ENCODE measurements at places on chromosomes 7 and 10. TPM values are rescaled to one million over a fixed set of nuclear protein-coding genes. Genes with fewer than 3 reads are reported as not detected.
A peak's percentile ranks its signal among the peaks of the same experiment; 100 is the strongest.

DNA sequence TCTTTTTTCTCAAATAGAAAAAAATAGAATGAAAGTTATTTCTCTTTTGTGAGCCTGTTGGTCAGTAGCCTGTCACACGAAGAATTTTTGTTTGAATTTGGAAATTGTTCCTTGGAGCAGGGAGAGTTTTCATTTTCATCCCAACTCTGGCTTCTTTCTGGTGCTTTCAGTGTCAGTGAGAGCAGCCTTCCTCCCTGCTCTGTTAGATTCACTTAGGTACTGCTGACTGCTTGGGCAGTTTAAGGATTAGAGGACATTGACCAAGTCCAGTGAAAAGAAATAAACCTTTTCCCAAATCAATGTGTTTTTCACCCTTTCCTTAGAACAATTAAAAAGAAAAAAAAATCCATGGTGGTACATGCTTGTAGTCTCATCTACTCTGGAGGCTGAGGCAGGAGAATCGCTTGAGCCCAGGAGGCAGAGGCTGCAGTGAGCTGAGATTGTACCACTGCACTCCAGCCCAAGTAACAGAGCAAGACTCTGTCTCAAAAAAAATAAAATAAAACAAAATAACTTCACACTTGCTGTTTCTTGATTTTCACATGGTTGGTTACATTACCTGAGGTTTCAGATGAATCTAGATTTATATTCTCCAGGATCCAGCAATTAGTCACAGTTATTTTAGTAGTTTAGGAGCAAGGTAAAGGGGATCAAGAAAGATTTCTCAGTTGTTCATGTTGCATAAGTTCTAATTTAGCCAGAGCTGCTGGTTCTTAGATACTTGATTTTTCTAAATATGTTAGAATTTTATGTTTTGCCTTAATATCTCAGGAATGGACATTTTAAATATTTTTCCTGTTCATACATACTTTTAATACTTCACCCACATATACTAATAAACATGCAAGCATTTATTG, 63.1 kb downstream of the ZNRF2 start:
- H3K27me3 ChIP-seq = no peaks in the 10 kb centered on the region
- DNase-seq = no peak
- no peak overlapping the region for H3K4me3 ChIP-seq
- peak overlapping the region; percentile 43 for H3K27ac ChIP-seq

DNA sequence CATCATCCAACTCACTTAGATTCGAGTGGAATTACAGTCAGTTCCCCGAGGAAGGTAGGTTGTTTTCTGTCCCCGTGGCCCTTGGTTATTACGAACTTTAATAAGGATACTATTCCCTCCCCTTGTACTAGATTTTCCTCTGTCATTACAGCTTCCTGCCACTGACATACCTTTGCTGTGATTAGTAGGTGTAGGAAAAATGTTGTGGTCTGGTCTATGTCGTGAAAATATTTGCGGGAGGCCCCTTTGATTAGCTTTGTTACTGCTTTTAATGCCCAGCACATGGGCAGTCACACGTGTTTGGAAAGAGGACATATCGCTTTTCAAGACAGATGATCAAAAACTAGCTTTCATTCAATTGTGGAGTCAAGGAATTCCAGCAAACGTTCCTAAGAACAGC, 92.2 kb downstream of the GATA3 start:
- no peaks in the 10 kb centered on the region for H3K27me3 ChIP-seq
- no peak for DNase-seq
- no peaks in the 10 kb centered on the region for H3K4me1 ChIP-seq

DNA sequence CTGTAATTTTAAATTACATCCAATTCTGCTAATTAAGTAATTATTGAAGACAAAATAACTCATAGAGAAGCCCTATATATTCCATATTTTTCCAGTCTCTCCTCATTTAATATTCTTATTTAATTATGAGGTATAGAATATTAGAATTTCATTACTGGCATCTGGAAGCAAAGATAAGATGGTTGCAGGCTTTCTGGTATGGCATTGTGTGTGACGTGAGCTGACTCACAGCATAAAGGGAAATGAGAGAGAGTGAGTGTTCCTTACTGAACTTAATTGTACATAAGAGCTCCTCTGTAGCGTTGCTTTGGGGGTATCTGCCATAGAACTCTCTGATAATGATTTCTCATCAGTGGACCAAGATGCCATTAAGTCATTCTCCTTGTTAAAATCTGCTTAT, 127.4 kb upstream of the TEX47 start:
- no peak overlapping the region for H3K4me3 ChIP-seq
- H3K27me3 ChIP-seq = no peaks in the 10 kb centered on the region
- no peaks in the 10 kb centered on the region for H3K36me3 ChIP-seq
- H3K4me1 ChIP-seq = no peaks in the 10 kb centered on the region
- no peak overlapping the region for H3K27ac ChIP-seq

The TMEM229A gene
- not detected for total RNA-seq

- no peak overlapping the region for H3K27ac ChIP-seq
- H3K4me3 ChIP-seq = no peak overlapping the region
- H3K36me3 ChIP-seq = no peaks in the 10 kb centered on the region
- H3K4me1 ChIP-seq = no peaks in the 10 kb centered on the region
- no peak for DNase-seq
Observed at GRCh38 chr7:12584930-12585329, 14.4 kb downstream of the SCIN start.

- H3K4me3 ChIP-seq = no peak overlapping the region
- H3K36me3 ChIP-seq = no peaks in the 10 kb centered on the region
Observed at GRCh38 chr10:12974078-12974477, 27.4 kb downstream of the CCDC3 start.

DNA sequence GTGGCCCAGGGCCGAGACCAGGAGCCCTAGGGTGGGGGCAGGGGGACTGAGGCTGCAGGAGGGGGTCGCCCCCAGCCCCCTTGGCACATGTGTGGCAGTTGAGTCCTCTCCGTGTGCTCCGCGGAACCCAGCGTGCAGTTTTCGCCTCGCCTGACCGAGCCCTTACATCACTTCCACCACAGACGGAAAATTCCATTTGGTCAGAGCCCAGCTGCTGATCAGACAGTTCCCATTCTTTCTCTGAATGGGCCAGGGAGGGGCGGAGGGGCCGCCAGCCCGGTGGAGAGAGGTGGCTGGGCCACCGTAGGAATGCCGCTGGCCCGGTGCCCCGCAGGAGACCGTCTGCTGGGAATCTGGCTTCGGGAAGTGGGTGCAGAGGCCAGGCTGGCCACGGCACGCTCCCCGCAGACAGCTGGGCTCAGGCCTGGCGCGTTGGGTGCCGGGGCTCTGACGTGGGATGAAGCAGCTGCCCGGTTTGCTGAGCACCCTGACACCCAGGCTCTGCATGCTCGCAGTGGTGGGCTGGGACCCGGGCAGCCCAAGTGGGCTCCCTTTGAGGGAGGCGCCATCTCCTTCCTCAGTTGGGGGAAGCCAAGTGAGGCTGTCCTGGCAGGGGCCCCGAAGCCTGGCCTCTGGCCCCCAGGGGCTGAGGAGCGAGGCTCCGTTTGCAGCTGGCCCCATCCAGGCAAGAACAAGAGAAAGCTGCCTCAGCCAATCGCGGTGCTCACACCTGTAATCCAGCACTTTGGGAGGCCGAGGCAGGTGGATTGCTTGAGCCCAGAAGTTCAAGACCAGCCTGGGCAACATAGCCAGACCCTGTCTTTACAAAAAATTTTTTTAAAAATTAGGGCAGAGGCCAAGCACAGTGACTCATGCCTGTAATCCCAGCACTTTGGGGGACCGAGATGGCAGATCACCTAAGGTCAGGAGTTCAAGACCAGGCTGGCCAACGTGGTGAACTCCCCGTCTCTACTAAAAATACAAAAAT, 9.9 kb downstream of the TTYH3 start:
- H3K36me3 ChIP-seq = peaks cover under 1% of the 10 kb centered on the region
- peak overlapping the region; percentile 39 for H3K4me3 ChIP-seq

DNA sequence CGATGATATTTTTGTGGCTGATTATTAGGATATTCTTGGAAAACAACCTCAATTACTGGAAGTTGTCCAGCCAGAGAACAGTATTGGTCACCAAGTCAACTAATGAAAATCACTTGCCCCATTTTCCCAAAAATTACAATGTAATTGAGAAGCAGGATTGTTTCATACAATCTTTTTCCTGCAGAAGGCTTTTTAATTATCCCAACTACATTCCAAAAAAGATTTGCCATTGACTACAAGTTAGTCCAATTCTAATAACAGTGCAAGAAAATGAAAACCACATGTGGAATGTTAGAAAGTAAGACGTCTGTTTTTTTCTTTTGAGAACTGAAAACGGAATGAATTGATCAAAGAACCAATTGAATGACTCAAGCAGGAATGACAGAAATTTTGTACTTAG, 1195.8 kb downstream of the SORCS1 start:
- H3K4me3 ChIP-seq = no peak overlapping the region
- no peak for DNase-seq

The DNMBP gene
- 15.9 TPM for total RNA-seq

The CDK14 gene
- 5.1 TPM for total RNA-seq

DNA sequence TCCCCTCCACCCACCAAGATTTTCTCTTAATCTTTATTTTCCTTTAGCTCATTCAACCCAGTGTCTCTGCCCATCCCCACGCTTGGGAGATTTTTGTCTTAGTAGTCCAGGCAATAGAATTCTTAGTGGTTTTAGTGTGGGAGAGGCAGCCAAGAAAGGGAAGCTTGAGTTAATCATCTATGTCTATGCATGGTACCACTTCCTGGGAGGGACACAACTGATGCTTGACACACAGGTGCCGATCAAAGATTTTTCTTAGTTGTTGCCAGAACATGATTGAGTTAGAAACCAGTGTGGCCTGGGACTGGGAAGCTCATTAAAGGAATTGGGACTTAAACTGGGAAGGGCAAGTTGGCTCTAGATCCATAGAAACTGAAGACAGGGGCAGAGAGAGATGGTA, 3.1 kb downstream of the STRA8 start:
- H3K27ac ChIP-seq = no peak overlapping the region
- H3K36me3 ChIP-seq = no peaks in the 10 kb centered on the region

- peaks cover 33% of the 10 kb centered on the region for H3K4me1 ChIP-seq
- DNase-seq = no peak
- no peaks in the 10 kb centered on the region for H3K36me3 ChIP-seq
- H3K27ac ChIP-seq = peak overlapping the region; percentile 9
- H3K27me3 ChIP-seq = no peaks in the 10 kb centered on the region
- no peak overlapping the region for H3K4me3 ChIP-seq
Observed at GRCh38 chr7:36279200-36279925, 110.3 kb upstream of the ANLN start.

DNA sequence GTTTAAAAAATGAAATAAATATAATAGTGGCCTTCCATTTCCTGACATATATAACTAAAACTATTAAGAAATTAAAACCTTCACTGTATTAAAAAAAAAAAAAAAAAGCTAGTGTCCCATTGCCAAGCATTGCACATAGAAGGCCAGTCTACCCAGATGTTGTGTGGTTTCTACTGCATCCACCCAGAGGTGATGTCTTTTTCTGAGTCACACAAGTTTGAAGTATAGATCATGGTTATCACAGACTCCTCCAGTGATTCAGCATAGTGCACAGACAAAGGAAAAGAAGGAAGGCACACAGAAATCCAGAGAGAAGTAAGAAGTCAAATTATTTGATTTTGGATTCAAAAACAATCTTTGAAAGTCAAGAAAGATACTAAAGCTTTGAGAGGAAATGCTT, 429.0 kb downstream of the ETV1 start:
- H3K27ac ChIP-seq = no peak overlapping the region
- no peaks in the 10 kb centered on the region for H3K36me3 ChIP-seq
- no peaks in the 10 kb centered on the region for H3K4me1 ChIP-seq
- no peak for DNase-seq

The CHST15 gene
- 20.4 TPM for total RNA-seq

DNA sequence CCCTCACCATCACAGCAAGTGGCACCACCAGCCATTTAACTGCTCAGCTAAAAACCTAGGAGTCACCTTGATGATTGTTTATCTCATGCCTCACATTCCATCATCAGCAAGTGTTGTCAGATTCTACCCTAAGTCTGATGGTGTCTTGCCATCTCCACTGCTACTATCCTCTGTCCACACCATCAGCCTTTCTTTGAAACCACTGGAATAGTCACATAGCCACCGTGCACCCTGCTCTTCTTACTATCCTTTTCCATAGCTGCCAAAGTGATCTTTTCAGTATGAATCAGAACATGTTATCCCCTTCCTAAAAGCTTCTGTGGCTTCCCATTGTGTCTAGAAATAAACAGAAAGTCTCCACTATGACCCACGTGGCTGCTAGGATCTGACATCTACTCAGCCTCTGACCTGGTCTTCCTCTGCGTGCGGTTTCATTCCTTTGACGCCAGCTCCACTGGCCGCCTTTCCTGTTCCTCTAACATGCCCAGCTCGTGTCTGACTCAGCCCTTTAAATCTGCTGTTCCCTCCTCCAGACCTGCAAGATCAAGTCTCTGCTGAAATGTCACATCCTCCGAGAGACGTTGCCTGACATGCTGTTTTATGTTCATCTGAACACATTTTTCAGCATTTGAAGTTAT, 16.5 kb upstream of the CHN2 start:
- no peaks in the 10 kb centered on the region for H3K27me3 ChIP-seq
- H3K4me3 ChIP-seq = no peak overlapping the region
- no peak overlapping the region for H3K27ac ChIP-seq
- no peaks in the 10 kb centered on the region for H3K36me3 ChIP-seq
- peak; percentile 33 for DNase-seq

- H3K36me3 ChIP-seq = no peaks in the 10 kb centered on the region
- no peak overlapping the region for H3K27ac ChIP-seq
- H3K27me3 ChIP-seq = no peaks in the 10 kb centered on the region
Observed at GRCh38 chr7:96710544-96710943, 898 bp upstream of the SEM1 start.

GRCh38 chr10:22684699-22685098, 29.7 kb downstream of the PIP4K2A start:
- peak overlapping the region; percentile 19 for H3K27ac ChIP-seq
- no peaks in the 10 kb centered on the region for H3K36me3 ChIP-seq
- H3K27me3 ChIP-seq = no peaks in the 10 kb centered on the region
- H3K4me1 ChIP-seq = peaks cover 41% of the 10 kb centered on the region

The CPED1 gene
- total RNA-seq = 69.5 TPM

GRCh38 chr10:79143879-79144278, 75.1 kb downstream of the ZMIZ1 start:
- DNase-seq = no peak
- no peak overlapping the region for H3K27ac ChIP-seq
- no peaks in the 10 kb centered on the region for H3K27me3 ChIP-seq
- H3K4me3 ChIP-seq = no peak overlapping the region
- peaks cover 33% of the 10 kb centered on the region for H3K4me1 ChIP-seq
- H3K36me3 ChIP-seq = peaks cover 8% of the 10 kb centered on the region
